NCI-H187 treated with DMSO at 0.1 percent for 48 hours (cell line): ENCODE measurements at places on chromosomes 13 and 19.

GRCh38 chr13:67122251-67122650 lies 107.9 kb downstream of the PCDH9 start:
- DNase-seq, result no peak

DNA sequence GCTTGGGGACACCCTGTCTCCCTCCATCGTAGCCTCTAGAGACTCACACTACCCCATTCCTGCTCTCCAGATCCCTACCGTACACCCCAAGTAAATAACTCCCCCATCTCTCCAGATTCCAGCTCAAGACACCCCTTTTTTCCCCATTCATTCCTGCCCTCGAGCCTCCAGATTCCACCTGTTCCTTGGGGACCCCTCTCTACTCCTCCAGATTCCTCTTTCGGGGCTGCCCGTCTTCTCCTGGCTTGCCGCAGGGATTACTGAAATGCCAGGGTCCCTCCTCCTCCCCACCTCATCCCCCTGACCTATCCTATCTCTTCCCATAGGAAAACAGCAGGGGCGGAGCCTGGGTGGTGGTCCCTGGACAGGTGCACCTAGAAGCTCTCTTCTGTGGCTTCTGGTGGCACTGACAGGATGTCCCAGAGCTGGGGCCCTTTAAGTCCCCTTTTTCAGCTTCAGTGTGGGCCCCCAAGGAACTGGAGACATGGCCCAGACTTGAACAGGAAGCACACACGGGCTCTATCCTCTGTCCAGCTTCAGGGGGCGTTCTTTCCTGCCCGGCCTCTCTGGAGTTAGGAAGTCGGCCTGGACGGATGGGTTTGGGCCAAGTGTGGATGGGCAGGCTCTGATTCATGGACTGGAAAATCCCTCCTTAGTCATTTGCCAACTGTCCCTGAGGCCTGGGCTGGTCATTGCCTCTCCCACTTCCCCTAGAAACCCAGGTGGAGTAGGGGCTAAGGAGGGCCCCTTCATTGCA lies 1.2 kb downstream of the ZSWIM4 start:
- no peak for DNase-seq

- DNase-seq, result no peak
Observed at GRCh38 chr19:42422092-42422900, 4.9 kb downstream of the LIPE start.

- DNase-seq, result no peak
Observed at GRCh38 chr13:108225440-108225839, 7.2 kb downstream of the ABHD13 start.

GRCh38 chr13:38372820-38373383 lies 23.3 kb downstream of the UFM1 start:
- no peak for DNase-seq

GRCh38 chr13:76632401-76633044 lies 253.7 kb downstream of the KCTD12 start:
- DNase-seq, result no peak

- DNase-seq, result no peak
Observed at GRCh38 chr13:46995874-46996273, 99.0 kb upstream of the HTR2A start.

GRCh38 chr19:44623080-44623479 lies 9.7 kb downstream of the IGSF23 start:
- DNase-seq, result no peak

DNA sequence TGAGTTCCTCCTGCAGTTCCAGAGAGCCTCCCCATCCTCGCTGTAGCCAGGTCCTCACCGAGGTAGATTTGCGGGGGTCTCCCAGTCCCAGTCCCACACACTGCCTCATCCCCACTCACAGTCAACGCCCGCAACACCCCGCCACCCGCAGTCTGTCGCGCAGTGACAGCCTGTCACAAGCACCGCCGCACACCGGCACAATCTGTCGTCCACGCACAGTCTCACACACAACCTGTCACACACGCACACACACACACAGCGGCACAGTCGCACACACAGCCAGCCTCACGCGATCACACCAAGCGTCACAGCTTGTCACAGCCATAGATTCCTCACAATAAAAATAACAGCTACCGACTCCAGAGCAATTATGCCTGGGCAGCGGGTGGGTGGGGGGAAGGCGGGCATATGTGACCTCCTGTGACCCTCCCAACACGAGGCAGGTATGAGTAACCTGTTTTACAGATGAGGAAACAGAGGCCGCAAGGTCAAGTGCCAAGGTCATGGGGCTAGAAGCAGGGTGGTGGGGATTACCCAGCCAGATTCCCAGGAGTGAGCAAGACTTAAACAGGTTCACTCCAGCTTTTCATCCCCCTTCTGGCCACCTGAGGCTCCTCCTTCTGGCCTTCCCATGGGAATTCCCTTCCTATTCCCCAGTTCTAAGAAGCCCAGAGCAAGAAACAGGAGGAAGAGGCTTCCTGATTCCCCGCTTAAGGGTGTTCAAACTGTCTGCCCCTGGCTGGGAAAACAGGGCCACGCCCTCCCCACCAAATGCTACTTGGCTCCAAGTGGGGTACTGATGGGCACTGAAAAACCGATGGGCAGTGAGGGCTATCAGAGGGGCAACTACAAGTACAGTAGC lies 13.9 kb downstream of the NFIX start:
- no peak for DNase-seq

GRCh38 chr19:47275791-47276461 lies 1.2 kb downstream of the INAFM1 start:
- DNase-seq, result no peak

- DNase-seq, result no peak
Observed at GRCh38 chr13:20336761-20337160, 104.6 kb upstream of the GJB6 start.

DNA sequence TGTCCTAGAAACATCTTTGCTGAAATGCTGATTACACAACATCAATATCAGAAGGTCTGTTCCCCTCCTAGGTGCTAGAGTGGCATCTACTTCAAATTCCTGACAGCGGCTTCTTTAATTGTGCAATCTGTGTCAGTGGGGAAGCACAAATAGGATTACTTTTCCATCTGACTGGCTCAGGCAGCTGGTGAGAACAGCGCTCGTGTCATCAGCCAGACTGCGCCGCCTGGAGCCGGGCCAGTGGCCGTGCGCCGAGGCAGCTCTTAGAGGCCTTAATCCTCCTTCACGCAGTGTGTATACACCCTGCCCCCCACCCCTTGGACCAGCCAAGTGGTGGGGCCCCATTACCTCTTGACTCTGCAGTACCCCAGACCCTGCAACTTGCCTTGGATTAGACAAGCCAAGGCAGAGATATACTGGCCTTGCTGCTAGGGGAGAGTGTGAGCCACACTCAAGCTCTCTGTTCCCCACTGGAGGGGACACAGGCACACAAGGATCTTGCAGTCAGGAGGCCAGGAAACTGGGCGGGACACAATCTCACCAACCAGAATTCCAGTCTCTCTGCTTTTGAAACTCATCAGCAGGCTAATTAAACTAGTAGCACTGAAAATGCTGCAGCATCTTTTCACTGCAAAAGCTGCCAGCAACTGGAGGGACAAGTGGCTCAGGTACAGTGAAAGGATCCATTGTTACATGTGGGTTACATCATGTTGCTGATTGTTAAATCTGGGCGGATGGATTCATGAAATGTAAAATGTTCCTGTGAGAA lies 48.9 kb upstream of the EPHX3 start:
- DNase-seq, result no peak

- no peak for DNase-seq
Observed at GRCh38 chr19:18109341-18109732, 11.8 kb downstream of the MAST3 start.

- no peak for DNase-seq
Observed at GRCh38 chr19:4068047-4068966, 1.6 kb upstream of the ZBTB7A start.

- no peak for DNase-seq
Observed at GRCh38 chr13:27481766-27482165, 31.4 kb upstream of the MTIF3 start.

GRCh38 chr13:69319656-69320055 lies 788.0 kb upstream of the ATXN8OS start:
- DNase-seq, result no peak

GRCh38 chr13:47632311-47632710 lies 368.8 kb downstream of the SUCLA2 start:
- no peak for DNase-seq

DNA sequence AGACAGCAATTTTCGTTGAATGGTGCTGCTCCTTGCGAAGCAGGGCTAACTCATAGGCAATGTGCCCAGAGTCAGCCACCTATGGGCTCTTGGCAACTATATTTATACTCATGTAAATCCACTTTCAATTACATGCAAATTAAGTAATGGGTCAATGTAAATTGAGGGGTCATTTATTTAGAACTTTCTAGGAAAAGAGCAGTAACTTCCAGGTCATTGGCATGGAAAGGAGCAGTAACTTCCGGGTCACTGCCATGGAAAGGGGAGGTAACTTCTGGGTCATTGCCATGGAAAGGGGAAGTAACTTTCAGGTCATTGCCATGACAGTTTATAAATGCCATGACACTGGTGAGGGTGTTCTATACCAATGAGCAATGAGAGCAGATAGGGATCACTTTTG lies 11.6 kb downstream of the KLK4 start:
- DNase-seq, result no peak

GRCh38 chr13:98547455-98547854 lies 29.5 kb downstream of the STK24 start:
- DNase-seq, result no peak

DNA sequence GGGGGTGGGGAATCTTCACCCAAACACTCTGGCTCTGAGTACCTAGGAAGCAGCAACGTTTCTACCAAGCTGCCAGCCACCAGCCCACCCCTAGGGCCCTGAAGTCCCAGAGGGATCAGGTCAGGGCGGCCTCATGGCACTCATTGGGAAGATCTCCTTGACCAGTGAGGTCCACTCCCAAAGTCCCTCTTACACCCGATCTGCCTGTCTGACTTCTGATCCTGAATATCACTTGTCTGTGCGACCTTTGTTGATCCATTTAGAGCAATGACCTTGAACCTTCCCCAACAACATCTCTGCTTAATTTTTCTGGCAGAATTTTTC lies 2.1 kb upstream of the GNA15 start:
- DNase-seq, result no peak

DNA sequence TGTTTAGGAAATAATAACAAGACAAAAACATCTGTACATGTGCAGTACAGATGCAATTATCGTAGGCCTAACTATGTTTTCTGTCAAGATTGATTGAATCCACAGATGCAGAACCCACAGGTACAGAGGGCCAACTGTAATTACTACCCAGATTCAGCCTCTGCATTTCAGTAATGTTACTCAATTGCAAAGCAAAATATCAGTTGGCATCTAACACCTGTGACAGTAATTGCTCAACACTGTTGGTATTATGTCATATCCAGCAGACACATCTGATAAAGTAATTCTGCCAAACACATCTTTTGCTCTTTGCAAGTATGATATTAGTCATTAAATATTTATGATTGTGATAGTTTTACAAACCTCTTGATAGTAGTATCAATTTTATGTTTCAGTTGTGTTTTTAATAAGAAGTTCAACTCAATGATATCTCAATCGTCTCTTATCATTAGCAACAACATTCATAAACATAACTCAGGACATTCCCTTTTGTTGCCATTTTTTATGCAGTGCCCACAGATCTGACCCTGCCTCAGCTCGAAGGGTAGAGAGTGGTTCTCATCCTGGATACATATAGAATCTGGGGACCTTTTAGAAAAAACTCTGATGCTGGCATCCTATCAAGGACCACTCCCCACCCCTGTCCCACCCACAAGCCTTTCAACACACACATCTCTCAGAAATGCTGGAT lies 104.7 kb downstream of the MYCBP2 start:
- DNase-seq, result no peak

DNA sequence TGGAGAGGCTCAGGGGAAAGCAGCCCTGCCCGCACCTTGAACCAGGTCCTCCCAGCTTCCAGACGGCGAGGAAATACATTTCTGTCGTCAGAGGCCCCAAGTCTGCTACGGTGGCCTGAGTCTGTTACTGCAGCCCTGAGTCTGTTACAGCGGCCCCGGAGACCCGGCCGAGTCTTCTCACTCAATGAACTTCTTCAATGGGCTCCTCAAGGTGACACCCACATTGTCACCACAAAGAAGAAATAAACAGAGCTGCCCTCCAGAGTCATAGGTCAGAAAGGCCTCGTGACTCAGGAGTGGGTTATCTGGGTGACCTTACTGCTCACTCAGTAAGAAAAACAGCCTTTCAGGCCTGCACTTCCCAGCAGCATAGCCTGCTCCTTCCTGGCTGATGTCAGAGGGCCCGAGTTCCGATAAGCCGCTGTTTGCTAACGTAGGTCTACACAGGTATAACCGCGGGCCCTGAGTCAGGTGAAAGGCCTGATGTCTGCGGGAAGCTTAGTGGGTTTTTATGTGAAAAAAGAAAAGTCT lies 66.9 kb upstream of the TM9SF2 start:
- no peak for DNase-seq

GRCh38 chr19:6752256-6753177 lies 13.0 kb downstream of the TRIP10 start:
- no peak for DNase-seq

DNA sequence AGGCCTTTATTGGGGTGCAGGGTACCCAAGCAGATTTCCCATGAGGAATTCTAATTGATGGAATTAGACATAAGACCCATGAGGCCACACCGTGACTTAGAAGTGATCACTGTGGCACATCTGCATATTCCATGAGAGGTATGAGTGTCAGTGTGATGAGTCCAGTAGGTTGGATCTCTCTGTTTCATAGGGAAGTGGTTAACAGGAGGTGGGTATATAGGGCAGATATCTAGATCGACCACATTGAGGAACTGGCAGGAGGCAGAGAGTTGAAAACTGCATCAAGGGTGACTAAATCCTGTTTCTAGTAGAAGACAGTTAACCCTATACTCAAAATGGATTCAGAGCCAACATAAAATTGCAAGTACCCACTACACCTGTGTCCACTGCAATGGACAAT lies 68.6 kb upstream of the MIR17HG start:
- DNase-seq, result no peak

- DNase-seq, result no peak
Observed at GRCh38 chr19:2863816-2864215, 3.3 kb upstream of the ZNF556 start.

GRCh38 chr19:10811391-10812111 lies 24.5 kb downstream of the TMED1 start:
- DNase-seq, result no peak

DNA sequence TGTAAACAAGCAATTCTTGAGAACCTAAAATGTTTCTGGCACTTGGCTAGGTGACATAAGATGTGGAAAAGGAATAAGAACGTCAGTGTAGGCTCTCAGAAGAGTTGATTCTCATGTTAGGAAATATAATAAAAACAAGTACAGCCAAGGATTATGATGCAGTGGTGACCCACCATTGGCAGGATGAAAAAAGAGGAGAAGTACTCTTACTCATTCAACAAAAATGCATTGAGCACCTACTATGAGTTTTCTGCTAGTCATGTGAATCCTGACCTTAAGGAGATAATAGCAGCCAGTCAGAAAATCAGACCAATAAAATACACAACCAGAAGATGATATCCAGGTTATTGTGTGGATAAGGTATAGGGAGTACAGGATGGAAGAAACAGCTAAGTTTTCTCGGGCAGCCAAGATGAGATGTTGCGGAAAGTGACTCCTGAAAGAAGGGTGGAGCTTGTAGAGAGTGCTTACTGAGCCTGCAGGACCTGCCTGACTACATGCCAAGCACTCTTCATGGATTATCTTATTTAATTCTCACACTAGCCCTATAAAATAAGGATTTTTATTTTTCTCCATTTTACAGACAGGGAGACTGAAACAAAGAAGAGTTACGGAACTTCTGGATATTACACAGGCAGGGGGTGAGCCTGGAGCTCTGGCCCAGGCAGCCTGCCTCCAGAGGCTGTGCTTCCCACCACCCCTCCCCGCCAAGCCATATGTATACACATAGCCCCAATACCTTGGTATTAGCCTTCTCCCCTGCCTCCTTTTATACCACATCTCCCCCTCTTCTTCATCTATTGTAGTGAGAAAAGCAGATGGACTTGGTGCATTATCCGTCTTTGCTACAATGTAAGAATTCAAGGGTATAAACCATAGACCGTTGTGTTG lies 58.0 kb downstream of the TGDS start:
- no peak for DNase-seq
